ENCODE measurements at places on chromosomes 11 and 22.

GRCh38 chr11:109197656-109198055, 224.3 kb upstream of the C11orf87 start:
- H3K4me1 ChIP-seq: no peaks in the 10 kb centered on the region
- H3K27me3 ChIP-seq: no peaks in the 10 kb centered on the region
- H3K4me3 ChIP-seq: no peak overlapping the region

- peaks cover 10% of the 10 kb centered on the region for H3K4me1 ChIP-seq
- H3K27me3 ChIP-seq: no peaks in the 10 kb centered on the region
- no peak for DNase-seq
Measured at GRCh38 chr11:45178890-45179671, 32.6 kb downstream of the PRDM11 start.

DNA sequence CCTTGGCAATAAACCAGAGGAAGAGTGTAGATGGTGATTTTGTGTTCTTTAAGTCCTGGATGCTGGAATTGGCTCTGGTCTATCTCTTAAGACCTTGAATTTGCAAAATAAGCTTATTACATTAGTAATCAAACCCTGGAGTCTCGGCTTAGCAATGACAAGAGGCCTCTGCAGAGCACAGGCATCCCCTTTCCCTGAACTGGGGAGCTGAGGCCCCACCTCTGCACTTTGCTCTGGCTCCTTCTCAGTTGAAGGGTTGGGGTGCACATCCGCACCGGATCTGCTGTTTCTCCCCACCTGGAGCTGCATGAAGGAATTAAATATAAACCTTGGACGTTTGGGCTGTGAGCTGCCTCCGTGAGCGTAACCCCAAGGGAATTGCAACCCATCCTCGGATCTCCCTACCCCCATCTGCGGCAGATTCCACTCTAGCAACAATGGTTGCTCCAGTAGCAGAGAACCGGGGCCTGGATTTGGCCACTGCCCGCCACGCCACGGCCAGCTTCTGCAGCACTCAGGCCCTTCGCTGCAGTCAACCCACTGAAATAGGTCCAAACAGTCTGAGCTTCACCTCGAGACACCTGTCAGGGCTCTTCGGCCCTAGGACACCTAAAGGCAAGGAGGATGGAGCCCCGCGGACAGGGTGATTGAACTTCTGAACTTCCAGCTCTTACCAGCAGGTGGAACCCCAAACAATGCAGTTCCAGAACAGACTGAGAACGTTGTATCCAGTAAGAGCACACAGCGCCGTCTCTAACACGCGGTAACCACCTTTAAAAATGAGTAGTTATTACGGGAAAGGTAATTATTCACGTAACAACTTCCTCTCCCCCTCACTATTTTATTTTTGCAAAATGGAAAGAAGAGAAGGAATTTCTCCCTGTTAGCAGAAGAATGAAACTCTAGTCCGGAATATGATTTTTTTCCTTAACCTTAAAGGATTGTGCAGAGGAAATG, 54.8 kb upstream of the CAPRIN1 start:
- H3K4me3 ChIP-seq: no peak overlapping the region
- no peaks in the 10 kb centered on the region for H3K36me3 ChIP-seq
- peak; percentile 41 for DNase-seq
- H3K27me3 ChIP-seq: no peaks in the 10 kb centered on the region
- no peak overlapping the region for H3K27ac ChIP-seq
- H3K4me1 ChIP-seq: no peaks in the 10 kb centered on the region

GRCh38 chr11:26944866-26945664, 48.8 kb upstream of the FIBIN start:
- no peak for DNase-seq
- no peaks in the 10 kb centered on the region for H3K4me1 ChIP-seq
- H3K4me3 ChIP-seq: no peak overlapping the region
- H3K27me3 ChIP-seq: no peaks in the 10 kb centered on the region

GRCh38 chr11:85595285-85595884, 31.8 kb downstream of the DLG2 start:
- H3K27me3 ChIP-seq: no peaks in the 10 kb centered on the region
- H3K27ac ChIP-seq: no peak overlapping the region
- DNase-seq: no peak

GRCh38 chr11:77410076-77410827, 63.6 kb downstream of the PAK1 start:
- DNase-seq: no peak
- no peaks in the 10 kb centered on the region for H3K36me3 ChIP-seq
- peak overlapping the region; percentile 86 for H3K27ac ChIP-seq
- no peak overlapping the region for H3K4me3 ChIP-seq
- no peaks in the 10 kb centered on the region for H3K27me3 ChIP-seq

- no peak for DNase-seq
- H3K36me3 ChIP-seq: no peaks in the 10 kb centered on the region
- no peak overlapping the region for H3K27ac ChIP-seq
- no peak overlapping the region for H3K4me3 ChIP-seq
- no peaks in the 10 kb centered on the region for H3K4me1 ChIP-seq
- no peaks in the 10 kb centered on the region for H3K27me3 ChIP-seq
Measured at GRCh38 chr22:27596133-27596870, 205.3 kb downstream of the MN1 start.

GRCh38 chr11:123062892-123063825, 1.2 kb upstream of the HSPA8 start:
- peak; percentile 65 for DNase-seq
- no peaks in the 10 kb centered on the region for H3K27me3 ChIP-seq
- peaks cover 29% of the 10 kb centered on the region for H3K36me3 ChIP-seq
- peak overlapping the region; percentile 88 for H3K4me3 ChIP-seq
- H3K4me1 ChIP-seq: peaks cover 57% of the 10 kb centered on the region

GRCh38 chr11:126805870-126806269, 194.7 kb downstream of the KIRREL3 start:
- no peak for DNase-seq
- H3K36me3 ChIP-seq: no peaks in the 10 kb centered on the region
- no peaks in the 10 kb centered on the region for H3K4me1 ChIP-seq
- no peaks in the 10 kb centered on the region for H3K27me3 ChIP-seq
- no peak overlapping the region for H3K27ac ChIP-seq

- H3K36me3 ChIP-seq: no peaks in the 10 kb centered on the region
- no peak overlapping the region for H3K4me3 ChIP-seq
- H3K27me3 ChIP-seq: no peaks in the 10 kb centered on the region
- DNase-seq: peak; percentile 79
Measured at GRCh38 chr11:44568658-44569473, 3.4 kb downstream of the CD82 start.

GRCh38 chr22:28710107-28710506, 30.5 kb upstream of the TTC28 start:
- no peaks in the 10 kb centered on the region for H3K36me3 ChIP-seq
- no peak overlapping the region for H3K4me3 ChIP-seq
- DNase-seq: no peak
- H3K27ac ChIP-seq: peak overlapping the region; percentile 24

DNA sequence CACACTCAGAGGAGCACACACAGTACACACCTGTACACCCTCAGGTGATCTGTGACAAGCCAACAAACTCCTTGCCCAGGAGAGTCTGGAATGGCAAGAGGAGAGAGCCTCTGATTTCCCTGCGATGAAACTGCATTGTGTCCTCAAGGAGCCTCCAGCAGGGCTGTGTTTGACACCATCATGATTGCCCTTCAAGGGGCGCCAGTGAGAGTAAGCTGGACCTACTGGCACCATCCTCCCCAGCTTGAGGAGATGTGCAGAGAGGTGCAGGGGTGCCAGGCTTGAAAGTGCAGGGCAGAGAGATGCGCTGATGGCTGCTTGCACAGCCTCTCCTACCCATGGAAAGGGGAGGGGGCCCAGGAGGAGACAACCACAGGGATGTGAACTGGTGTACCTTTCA, 188.8 kb upstream of the CADM1 start:
- no peaks in the 10 kb centered on the region for H3K4me1 ChIP-seq
- H3K27ac ChIP-seq: no peak overlapping the region
- H3K36me3 ChIP-seq: no peaks in the 10 kb centered on the region
- H3K4me3 ChIP-seq: no peak overlapping the region

DNA sequence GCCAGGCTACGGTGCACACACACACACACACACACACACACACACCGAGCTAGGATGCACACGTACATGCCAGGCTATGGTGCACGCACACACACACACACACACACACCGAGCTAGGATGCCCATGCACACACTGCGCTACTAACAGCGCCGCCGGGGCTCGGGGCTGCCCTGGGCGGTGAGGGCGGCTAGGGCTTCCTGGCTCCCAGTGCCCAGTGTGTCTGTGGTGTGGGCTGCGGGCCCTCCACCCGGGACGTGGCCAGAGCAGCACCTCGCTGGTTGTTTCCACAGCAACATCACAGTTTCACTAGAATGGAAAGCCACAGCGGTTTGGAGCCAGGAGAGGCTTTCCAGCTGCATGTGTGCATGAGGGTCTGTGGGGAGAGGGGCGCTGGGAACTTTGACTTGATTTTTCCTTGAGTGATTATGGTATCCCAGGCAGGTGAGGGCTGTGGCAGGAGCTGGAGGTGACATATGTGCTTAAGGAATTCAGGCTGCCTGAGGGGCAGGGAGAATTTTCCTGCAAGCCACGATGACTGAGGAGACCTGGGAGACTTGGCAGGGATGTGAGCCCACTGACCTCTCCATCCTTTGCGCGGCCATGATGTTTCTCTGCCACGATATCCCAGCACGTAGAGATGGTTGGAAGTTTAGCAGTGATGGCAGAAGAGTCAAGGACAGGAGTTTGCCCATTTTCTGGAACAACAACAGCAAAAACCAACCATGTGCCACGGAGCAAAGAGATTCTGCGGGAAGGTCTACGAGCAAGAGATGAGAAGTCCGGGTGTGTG, 195.9 kb downstream of the SNX19 start:
- no peak for DNase-seq
- H3K4me3 ChIP-seq: no peak overlapping the region
- H3K27me3 ChIP-seq: no peaks in the 10 kb centered on the region
- H3K27ac ChIP-seq: no peak overlapping the region

Data from gastrocnemius medialis (tissue), 4 donors.